ENCODE measurements at places on chromosomes 16 and 17.

DNA sequence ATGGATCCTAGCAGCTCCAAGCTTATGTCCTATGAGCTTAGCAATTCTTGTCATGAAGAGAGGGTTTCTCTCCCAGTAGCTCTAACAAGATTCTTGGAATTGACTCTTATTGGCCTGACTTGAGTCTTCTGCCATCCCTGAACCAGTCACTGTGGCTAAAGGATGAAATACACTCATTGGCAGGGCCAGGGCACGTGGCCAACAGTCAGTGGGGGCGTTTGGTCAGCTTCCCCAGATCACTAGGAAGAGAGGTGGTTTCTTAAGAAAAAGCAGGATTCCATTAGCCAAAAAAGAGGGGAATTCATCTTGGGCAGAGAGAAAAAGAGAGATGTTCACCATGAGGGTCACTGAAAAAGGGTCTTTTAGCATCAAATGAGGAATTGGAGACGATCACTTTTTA, 363.2 kb downstream of the SNX29 start:
- DNase-seq = no peak

- DNase-seq = peak; percentile 62
These were observed 1.0 kb downstream of the VEZF1 start for GRCh38 chr17:57986841-57987580.

DNA sequence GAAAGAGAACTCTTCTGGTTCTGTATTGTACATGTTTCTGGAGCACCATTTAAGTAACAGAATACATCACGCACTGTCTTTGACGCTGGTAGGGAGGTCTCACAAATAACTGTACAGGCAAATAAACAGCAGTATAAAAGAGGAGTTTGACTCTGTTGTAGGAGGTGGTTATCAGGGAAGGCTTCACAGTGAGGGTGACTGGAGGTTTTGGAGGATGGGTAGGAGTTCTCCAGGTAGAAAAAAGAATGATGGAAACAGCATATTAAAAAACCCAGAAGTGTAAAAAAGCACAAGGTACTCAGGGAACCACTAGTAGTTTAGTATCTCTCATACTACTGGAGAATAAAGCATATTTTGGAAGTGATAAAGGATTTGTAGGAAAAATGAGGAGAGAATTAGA, 2.7 kb upstream of the SLC6A2 start:
- DNase-seq = no peak

- DNase-seq = no peak
These were observed 18.0 kb downstream of the ITGAM start for GRCh38 chr16:31277659-31278260.

GRCh38 chr17:56549501-56549900, 44.0 kb upstream of the NOG start:
- DNase-seq = no peak

DNA sequence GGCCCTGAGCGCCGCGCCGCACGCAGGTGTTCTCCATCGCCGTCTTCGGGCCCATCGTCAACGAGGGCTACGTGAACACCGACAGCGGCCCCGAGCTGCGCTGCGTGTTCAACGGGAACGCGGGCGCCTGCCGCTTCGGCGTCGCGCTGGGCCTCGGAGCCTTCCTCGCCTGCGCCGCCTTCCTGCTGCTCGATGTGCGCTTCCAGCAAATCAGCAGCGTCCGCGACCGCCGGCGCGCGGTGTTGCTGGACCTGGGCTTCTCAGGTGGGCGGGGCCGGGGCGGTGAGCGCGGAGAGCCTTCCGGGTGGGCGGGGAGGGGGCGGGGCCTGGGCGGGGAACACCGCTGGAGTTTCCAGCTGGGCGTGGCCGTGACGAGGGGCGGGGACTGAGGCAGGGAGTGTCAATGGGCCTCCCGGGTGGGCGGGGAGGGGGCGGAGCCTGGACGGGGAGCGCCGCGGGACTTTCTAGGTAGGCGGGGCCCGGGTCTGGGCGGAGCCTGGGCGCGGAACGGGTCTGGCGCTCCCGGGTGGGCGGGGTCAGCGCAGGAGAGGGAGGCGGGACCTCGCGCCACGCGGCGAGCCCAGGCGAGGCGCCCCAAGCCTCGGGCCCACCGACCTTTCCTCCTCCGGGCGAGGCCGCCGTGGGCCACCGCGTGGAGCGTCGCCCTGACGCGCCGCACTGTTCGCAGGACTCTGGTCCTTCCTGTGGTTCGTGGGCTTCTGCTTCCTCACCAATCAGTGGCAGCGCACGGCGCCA, 2.4 kb downstream of the SYNGR3 start:
- peak; percentile 97 for DNase-seq

DNA sequence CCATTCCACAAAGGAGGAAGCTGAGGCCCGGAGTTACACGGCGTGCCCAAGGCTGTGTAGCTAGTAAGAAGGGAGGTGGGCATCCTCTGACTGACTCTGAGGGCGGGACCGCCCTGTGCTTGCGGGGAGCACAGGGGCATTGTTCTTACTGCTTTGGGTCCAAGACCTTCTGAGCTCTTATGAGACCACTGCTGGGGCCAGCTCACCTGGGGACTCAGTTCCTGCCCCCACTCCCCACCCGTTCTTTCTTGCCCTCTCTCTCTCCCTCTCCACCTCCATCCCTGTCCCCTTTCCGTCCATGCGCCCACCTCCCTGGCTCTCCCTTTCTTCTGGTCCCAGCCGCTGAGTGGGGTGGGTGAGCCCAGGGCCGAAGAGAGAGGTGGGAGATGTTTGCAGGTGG, 19.6 kb downstream of the CCR7 start:
- no peak for DNase-seq

DNA sequence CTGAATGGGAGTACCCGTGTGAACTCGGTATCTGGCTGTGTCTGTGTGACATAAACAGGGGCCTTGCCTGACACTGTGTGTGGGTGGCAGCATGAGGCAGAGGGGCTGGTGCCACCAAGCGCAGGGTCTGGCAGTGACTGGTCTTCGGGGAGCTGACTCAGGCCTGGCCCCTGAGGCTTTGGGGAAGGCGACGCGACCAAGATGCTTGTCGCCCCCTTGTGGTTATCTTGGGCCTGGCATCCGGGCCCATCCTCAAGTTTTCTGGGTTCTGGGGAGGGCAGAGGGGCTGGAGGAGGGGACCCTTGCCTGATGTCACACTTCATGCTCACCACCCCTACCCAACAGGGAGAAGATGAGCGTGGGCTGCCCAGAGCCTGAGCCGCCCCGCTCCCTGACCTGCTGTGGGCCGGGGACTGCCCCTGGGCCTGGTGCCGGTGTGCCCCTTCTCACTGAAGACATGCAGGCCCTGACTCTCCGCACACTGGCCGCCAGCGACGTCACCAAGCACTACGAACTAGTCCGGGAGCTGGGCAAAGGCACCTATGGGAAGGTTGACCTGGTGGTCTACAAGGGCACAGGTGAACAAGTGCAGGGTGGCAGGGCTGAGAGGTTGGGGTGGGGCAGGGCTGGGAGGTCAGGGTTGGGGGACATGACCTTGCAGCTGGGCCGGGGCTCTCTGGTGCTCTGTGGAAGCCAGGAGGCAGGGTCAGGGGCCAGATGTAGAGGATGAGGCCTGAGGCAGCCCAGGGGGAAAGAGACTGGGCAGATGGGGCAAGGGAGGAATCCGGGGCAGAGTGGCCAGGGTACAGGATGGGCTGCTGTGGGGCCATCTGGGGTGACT, 24.9 kb downstream of the SBK1 start:
- peak; percentile 49 for DNase-seq

DNA sequence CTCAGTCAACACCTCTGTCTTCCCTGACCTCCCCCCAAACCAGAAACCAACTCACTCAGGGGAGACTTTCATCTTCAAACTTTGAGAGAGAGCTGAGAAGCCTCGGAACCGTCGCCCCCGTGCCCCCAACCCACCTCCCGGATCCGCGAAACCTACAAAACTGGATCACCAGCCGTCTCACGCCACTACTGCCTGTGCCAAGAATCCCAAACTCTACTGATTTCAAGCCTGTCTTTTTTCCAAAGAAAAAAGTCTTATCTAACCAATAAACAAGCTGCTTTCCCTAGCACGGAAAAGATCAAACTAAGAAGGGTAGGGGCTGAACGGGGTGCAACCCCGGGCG, 2.0 kb downstream of the AXIN2 start:
- no peak for DNase-seq

GRCh38 chr16:695355-696089, 5.3 kb upstream of the WDR24 start:
- DNase-seq = no peak

DNA sequence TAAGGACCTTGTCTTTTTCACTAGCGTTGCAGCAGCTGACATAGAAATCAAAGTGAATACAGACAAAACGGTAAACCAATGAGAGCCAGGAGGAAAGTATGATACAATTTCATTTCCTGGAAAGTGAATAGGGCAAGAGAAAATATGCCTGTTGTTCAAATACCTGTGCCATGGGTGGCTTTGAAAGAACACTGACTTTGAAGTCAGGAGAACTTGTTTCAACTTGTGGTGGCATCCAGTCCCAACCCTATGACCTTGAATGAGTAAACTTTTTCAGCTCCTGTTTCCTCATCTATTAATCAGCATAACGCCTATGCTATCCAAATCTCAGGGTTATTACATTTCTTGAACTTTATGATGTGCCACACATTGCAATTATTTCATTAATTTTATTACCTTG, 173.7 kb upstream of the HS3ST3A1 start:
- DNase-seq = no peak

DNA sequence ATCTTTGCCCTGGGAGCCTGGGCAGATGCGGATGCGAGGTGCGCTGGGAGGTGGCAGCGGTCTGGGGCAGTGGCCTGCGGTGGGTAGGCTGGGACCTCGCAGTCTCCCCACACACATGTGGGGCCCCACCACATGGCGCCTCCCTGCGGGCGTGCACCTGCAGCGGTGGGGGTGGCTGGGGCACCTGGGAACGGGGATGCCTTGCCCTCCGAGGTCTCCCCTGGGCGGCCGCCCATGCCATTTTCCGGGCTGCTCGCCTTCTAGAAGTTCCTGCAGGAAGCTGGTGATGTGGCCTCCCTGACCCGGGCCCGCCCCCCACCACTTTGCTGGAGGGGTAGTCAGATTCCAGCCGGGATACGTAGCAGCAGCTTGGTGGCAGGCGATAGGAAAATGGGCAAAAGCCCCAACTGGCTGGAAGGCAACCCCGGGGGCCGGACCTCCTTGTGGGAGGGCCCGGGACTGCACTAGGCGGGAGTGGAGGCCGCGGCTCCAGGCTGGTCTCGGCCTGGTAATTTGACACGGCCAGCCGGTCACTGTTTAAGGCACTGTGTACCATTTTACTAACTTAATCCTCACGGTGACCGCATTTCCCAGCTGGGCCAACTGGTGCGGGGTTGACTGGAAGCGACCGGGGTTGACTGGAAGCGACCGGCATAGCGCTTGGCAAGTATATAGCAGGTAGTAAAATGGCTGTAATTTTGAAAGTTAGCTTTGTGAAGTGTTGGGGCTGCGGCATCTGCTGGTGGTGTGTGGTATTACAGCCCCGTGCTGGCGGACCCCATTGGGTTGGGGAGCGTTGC, 38.5 kb downstream of the IGF2BP1 start:
- DNase-seq = no peak

- DNase-seq = no peak
These were observed 12.1 kb upstream of the ACE start for GRCh38 chr17:63464691-63465236.

GRCh38 chr16:69329369-69330285, 761 bp downstream of the PDF start:
- no peak for DNase-seq

DNA sequence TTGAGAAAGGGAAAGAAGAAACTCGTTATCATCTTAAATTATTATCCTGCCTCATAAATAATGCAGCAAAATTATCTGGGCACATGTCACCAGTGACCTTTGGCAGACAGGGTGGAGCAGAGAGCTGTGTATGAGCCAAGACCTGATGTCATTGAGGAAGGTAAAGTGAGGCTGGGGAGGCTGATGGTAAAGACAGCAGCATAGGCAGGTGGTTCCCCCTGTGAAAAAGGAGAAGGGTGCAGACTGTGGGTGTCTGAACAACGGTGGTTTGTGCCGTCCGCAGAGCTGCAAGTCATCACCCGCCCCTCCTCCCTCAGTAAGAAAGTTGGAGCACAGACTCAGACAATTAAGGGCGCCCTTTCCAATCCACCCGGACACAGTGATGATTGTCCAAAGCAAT, 30.8 kb upstream of the METTL16 start:
- DNase-seq = no peak

DNA sequence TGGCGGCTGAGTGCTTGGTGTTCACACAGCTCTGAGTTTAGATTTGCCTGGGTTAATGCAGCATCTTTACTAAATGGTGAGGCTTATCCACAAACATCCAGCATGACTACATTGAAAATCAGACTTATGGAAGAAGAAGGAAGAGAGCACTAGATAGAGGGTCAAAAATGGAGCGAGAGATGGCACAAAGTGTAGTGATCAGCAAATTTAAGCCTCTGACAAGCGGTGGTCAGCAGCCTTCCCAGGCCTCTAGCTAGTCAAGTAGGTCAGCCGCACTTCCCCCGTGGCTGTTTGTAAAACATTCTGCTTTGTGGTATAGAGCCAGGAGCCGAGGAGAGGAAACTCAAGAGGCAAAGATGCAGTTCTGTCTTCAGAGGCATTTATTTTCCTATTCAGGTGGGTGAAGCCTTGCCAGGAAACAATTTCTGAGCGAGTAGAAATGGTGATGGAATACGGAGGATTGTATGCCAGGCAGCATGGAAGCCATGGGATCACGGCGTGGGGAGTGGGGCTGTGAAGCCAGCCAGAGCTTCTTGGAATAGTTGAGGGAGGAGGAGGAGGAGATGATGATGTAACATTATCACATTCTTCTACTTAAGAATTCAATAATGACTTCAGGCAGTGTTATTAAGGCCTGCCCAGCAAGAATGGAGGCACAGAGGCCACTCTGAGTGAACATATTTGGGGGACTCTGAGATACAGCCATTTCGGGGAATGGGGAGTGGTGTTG, 118.9 kb downstream of the MSI2 start:
- DNase-seq = no peak

GRCh38 chr16:82027629-82028064, 7.4 kb upstream of the HSD17B2 start:
- no peak for DNase-seq

- DNase-seq = peak; percentile 63
These were observed 10.3 kb downstream of the HSPB9 start for GRCh38 chr17:42132941-42133340.

DNA sequence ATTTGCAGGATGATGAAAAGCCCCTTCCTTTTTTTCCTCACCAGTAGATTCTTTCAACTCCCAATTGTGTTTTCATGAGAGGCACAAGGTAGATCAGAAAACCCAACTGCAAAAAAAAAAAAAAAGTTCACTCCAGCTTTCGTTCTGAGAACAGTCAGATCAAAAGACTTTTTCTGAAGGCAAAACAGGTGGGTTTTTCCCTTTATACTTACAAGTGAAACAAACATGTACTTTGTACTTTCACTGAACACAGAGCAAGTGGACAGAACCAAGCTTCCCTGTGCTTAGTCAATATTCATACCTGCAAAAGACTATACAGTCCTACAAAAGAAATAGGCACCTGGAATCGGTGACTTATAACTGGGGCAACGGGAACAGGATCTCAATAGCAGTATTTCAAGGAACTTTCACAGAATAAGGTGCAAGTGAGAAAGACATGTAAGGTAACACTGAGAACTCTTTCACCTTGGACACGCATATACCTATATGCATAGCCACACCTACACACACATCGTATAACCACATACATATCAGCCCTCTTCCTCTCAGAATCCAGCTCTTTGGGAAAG, 54.1 kb downstream of the TOX3 start:
- no peak for DNase-seq

Measured in frontal cortex (tissue), 4 donors.